ENCODE measurements at places on chromosomes 6 and 20.

DNA sequence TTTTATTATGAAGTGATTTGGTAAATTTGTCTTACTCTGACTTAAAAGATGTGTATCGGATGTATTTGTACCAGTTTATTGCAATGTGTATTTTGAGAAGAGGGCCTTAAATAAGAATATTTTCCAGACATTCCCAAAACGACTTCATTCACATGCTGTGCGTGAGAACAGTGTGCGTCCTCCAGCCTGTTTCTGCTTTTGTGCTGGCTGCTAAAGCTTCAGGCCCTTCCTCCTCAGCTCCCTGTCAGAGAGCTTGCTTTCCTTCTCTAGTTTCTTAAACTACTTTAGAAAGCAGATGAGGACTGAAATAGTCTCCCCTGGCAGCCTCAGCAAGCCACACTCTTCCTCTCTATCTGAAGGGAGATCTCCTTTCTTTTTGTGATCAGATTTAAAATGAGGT, 157.8 kb downstream of the SAMD5 start:
- DNase-seq: no peak

DNA sequence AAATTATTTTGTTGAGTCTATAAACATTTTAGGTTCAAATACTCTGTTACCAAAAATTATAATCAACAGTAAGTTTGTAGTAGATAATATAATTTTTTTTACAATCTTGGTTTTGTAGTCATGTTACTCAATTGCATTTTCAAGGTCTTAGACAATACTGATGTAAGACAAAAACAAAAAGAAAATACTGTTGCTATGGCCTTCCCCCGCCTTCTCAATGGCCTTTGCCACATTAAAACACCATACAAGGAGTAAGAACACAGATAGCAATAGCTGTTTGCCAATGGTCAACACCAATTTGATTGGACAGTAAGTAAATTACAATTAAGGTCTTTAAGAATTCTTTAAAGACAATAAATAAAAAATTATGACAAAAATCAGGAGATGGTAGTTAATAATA, 450.2 kb downstream of the CDC5L start:
- DNase-seq: no peak

DNA sequence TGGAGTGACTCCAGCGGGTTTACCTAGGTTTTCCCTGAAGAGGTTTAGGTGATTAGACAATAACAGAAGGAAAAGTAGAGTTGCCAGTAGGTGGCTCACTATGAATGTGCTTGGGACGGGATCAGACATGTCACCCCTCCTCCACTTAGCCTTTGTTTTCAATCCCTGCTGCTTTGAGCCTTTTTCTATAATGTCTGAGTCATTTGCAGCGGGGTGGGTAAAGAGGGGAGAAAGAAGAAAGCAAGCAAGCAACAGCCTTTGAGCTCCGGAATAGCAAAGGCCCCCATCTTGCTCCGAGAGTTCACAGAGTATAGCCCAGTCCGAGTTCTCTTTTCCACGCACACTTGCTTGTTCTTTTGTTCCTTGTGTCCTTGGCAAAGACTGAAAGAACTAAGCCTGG, 129.1 kb downstream of the PACRG start:
- DNase-seq: peak; percentile 81

DNA sequence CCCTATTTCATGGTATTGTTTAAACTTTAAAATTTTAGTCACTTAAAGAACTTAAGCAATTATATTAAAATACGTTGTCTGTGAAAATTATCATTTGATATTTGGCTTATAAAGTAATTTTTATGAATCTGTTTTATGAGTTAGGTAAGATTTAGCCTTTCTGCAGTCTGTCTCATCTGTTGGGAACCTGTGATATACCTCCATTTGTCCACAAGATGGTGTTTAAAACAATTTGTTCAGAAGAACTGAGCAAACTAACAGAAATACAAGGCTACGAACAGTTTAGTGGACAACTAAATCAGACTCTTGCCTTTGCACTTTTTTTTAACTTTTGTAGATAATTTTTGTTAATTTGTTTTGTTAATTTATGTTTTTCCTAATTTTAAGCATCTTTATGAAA, 92.4 kb downstream of the COL9A1 start:
- DNase-seq: no peak

DNA sequence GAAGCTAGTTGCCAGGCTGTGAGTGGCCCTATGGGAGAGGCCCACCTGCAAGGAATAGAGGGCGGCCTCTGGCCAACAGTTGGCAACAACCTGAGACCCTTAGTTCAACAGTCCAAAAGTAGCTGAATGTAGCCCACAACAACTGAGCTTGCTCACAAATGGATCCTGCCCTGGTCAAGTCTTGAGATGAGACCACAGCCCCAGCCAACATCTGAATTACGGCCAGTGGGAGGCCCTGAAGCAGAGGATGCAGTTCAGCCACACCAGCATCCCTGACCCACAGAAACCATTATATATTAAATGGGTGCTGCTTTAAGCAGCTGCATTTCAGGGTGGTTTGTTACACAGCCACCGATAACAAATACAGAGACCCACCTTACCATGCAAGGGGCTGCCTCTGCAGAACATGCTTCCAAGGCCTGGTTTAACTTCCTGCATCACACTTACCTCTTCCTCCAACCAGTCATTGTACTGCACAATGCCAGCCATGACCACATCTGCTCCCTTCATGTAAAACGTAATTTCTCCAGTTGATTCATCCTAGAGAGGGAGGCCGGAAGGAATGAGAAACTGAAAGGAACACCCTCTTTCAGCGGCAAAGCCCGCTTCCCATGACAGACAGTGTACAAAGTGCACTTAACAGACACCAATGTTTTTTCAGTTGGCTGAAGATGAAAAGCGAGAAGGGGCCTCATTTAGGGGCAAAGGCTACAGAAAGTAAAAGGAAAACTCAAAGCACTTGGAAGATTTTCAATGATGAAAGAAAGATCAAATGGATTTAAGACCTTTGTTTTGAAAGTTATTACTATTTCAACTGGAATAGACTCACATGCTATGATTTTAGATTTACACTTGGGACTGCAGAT, 86.2 kb upstream of the NFATC2 start:
- peak; percentile 46 for DNase-seq

- no peak for DNase-seq
Measured at GRCh38 chr6:75202676-75203131, 3.1 kb downstream of the COL12A1 start.

DNA sequence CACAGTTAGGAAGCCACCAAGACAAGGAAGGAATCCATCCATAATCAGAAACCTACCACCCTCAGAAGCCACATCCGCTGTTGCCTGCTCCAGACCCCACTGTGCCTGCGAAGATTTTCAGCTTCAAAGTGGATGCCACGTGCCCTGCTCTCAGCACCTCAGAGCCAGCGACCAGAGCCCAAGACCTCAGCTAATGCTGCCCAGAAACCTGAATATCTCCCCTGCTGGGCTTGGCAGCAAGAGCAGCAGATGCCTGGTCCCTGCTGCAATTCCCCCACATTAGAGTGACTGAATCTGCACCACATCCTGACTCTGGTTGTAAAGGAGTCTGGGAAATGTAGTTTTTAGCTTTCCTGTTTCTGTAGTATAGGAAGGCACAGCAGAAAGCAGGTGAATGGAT, 10.7 kb upstream of the ULBP3 start:
- no peak for DNase-seq

- no peak for DNase-seq
Measured at GRCh38 chr6:30349421-30350177, 4.6 kb downstream of the RPP21 start.

DNA sequence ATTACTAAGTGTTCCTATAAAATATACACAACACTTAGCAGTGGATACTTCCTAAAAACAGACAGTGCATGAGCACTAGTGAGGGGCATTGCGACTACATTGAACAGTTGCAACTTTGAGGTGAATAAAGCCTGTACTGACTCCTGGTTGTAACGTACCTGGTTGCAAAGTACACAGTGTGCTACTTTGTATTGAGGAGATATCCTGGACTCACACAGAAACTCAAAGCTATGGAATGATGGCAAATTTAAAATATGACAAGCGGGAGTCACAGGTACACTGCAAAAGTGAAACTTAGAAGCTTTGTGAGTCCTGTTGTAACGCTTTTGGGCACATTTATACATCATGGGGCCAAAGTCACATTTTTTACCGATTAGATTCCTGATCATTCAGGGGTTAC, 55.6 kb upstream of the HLA-A start:
- no peak for DNase-seq

DNA sequence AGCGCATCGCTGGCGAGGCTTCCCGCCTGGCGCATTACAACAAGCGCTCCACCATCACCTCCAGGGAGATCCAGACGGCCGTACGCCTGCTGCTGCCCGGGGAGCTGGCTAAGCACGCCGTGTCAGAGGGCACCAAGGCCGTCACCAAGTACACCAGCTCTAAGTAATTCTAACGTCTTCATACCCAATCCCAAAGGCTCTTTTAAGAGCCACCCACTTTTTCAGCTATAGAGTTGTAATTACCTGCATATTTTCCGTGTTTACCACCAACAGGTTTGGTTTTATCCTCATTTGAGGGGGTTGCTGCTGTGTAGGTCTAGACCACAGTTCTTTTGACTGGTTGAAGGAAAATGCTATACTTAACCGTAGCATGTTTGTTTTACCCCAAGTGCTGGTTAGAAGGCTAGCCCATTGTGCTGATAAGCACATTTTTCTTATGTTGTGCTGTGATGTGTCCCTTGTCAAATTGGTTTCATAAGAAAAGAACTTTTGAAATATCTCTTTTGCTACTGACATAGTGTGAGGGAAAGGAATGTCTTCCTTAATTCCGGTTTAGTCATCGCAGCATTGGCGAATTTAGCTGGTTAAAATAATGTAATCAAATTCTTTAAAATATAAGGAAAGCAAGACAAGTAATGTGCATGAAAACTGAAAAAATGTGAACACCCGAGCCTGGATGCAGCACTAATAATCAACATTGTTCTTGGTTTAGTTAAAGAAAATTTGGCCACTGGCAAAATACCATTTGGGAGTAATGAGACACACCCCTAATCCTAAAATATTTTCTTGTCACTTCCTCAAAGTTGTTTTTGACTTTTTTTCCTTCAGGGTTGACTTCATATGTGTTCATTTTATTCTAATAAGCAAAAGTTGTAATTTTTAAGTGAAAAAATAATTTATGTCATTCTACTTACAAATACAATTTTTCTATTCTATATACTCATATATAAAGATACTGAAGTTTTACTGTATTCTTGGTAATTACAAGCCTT, 112.8 kb downstream of the HFE start:
- peak; percentile 55 for DNase-seq

- DNase-seq: peak; percentile 94
Measured at GRCh38 chr20:44496976-44497375, 21.3 kb downstream of the TTPAL start.

- DNase-seq: no peak
Measured at GRCh38 chr6:89500611-89501010, 67.7 kb downstream of the ANKRD6 start.

GRCh38 chr20:53088786-53089185, 116.6 kb downstream of the TSHZ2 start:
- no peak for DNase-seq

DNA sequence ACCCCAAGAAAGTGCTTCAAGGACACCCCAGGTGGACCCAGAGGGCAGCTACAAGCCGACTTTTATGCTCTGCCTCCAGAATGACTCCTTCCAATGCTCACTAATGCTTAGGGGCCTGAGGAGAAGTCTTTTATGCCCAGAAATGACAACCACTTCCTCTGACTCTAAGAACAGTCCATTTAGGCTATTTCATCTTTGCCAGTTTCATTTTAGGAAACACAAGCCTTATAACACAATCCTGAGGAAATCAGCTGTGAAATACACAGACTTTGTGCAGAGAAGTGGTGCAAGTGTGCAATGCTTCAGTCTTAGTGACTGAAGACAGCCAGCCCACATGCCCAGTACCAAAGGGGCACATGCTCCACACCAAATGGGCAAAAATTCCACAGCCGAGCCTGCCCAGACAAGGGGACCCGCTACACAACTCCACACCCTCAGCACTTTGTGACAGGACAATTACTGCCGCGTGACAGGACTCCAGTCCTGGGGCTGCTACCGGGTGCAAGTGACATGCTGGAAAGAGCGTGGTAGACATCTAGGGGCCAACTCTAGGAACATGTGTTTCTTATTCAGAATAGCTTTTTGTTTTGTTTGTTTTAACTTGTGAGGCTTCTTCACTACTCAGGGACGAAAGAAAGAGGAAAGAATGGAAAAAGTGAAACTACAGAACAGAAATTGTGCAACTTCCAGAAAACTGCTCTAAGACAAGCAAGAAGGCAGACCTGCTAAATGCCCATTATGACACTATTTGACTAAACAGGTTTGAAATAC, 28.2 kb upstream of the PLAGL1 start:
- DNase-seq: peak; percentile 41

DNA sequence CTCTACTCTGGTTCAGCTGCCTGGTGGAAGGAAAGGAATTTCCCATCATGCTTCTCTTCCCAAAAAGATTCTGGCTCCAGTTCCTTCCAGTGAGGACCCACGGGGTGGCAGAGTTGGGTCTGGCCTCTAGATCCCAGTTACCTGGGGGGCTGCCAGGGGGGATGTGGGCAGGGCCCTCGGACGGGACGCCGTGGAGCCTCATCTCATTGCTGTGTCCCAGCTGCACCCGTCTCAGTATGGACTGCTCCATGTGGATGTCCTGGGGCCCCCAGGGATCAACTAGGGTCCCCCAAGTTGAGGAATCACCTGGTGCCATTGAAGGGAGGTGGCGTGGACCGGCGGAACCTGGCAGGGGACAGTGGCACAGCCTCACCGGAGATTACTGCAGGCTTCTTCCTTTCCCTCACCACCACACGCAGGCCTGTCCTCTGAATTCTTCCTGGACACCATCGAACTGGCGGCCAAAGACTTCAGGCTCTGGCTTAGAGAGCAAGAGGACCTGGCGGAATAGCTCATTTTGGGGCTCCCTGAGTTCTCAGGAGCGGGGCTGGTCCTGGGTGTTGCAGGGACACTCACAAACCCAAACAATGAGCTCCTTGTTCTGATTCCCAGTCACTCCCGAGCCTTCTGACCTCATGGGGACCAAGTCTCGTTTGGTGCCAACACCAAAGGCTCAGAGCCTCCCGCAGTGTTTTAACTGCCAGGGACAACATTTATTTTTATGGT, 8.5 kb downstream of the ZBP1 start:
- DNase-seq: no peak

DNA sequence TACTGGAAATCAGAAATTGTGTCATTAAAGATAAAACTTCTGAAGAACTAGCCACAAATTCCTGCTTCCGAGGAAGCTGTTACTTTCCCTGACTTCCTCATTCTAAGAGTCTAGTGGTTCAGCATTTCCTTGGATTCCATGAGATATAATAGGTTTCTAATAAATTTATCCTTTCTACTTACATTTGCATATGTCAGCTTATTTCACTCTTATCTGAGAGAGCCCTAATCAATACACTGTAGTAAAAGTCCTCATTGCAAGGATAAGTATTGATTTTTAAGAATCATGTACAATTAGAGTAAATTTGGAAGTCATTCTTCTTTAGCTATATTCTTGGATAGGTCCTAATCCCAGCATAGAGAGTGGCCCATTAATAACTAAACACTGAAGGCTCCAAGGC, 16.9 kb upstream of the THEMIS start:
- DNase-seq: no peak

DNA sequence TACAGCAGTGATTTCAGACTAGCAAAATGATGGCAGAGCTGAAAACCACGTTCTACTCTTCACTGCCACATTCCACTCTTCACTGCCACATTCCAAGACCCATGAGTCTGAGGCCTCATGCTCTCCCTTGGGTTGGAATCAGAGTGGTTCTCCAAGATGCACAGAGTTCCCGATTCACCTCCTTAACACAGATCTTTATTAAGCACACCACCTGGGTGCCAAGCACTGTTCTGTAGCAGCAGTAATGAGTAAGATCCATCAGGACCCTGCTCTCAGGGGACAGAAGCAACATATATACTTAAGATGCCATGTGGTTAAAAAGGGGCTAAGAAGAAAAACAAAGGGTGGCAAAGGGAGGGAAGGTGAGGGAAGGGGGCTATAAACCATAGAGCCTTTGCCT, 26.9 kb downstream of the TSHZ2 start:
- no peak for DNase-seq
